ENCODE measurements at places on chromosomes 7 and 10.
A peak's percentile ranks its signal among the peaks of the same experiment; 100 is the strongest.

DNA sequence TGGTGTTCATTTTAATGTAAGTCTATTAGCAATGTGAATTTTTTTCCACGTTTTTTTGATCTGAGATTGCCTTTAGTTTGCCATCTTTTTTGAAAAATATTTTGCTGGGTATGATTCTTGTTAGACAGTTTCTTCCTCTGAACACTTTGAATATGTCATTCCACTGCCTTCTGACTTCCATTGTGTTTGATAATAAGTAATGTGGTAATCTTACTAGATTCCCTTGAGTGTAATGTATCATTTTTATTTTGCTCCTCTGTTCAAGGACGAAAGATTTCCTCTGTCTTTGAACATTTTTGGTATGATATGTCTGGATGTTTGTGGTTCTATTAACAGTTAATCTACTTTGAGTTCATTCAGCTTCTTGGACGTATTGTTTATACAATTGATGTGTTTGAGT lies 371.4 kb downstream of the SUGCT start:
- DNase-seq = no peak

- DNase-seq = no peak
Observed at GRCh38 chr10:62935022-62935421, 118.9 kb upstream of the EGR2 start.

GRCh38 chr7:30168835-30169573 lies 34.2 kb downstream of the MTURN start:
- DNase-seq = no peak

- DNase-seq = no peak
Observed at GRCh38 chr10:79103585-79103984, 34.8 kb downstream of the ZMIZ1 start.

DNA sequence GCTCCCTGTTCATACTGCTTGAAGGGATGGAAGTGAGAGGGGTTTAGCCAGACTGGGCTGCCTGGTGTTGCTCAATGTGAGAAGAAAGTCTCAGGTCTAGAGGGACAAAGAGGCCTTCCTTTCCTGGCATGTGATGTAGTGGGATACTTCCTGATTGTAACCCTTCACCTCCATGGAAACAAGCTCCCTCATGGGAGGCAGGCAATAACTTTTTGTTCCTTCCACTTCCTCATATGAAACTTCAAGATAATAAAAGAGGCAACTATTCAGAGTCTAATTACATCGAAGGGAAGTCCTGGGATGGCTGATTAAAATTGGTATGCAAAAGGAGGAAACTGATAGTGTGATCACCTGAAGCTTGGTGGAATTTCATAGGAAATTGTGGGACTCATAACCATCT lies 84.1 kb upstream of the ETV1 start:
- no peak for DNase-seq

DNA sequence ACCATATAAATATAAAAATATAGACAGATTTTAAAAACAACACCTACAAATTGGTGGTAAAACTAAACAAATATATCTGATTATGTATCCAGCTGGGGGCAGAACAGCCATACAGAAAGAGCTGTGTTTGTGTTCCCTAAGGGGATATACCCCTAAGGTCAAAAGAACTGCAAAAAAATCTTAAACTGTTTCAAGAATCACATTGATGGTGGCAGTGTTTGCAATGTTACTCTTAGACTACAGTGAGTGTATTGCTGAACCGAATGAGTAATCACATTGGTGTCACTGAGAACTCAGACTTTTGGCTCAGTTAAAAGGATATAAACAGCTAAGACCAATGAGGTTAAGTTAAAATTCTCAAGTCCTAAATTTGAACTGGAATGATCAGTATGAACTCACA lies 27.1 kb upstream of the PTPRN2 start:
- DNase-seq = no peak

DNA sequence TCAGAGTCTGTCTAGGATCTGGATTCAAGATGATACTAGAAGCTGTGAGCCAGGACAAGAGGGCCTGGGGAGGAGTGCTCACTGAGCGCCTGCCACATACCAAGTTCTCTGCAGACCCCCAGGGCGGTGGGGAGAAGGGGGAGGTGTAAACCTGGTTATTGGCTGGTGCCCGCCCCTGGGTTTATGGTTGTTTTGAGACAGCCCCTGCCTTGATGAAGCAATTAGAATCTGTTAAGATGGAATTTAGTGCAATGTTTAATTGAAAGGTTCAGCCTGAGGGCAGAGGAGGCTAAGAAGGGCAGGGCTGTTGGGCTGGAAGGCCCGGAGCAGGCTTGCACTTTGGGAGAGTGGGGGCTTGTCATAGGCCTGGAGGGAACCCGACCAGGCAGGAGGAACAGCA lies 42.7 kb downstream of the PRF1 start:
- no peak for DNase-seq

- no peak for DNase-seq
Observed at GRCh38 chr10:110524859-110525232, 27.1 kb downstream of the DUSP5 start.

GRCh38 chr10:604716-605631 lies 84.5 kb downstream of the DIP2C start:
- DNase-seq = no peak

GRCh38 chr10:86293396-86293791 lies 73.2 kb downstream of the GRID1 start:
- DNase-seq = no peak

DNA sequence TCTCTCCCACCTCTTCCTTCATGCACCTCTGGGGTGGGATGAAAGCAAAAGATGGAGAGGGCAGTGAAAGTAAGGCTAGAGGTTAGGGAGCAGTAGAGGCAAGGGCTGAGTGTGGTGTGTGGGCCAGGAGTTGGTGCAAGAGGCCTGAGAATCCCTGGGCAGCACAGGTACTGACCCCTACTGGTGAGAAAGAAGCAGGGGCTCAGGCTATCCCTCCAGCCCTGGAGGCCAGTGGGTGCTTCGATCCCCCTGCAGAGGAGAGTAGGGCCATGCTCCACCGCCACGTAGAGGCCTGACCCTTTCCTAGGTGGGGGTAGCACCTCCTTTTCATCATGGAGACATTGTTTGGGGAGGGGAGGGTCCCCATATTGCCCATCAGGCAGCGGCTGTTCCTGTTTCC lies 9.8 kb downstream of the CDHR1 start:
- no peak for DNase-seq

- DNase-seq = no peak
Observed at GRCh38 chr7:107111196-107111595, 57.6 kb upstream of the HBP1 start.

- peak; percentile 25 for DNase-seq
Observed at GRCh38 chr7:128933180-128933891, 4.4 kb upstream of the IRF5 start.

DNA sequence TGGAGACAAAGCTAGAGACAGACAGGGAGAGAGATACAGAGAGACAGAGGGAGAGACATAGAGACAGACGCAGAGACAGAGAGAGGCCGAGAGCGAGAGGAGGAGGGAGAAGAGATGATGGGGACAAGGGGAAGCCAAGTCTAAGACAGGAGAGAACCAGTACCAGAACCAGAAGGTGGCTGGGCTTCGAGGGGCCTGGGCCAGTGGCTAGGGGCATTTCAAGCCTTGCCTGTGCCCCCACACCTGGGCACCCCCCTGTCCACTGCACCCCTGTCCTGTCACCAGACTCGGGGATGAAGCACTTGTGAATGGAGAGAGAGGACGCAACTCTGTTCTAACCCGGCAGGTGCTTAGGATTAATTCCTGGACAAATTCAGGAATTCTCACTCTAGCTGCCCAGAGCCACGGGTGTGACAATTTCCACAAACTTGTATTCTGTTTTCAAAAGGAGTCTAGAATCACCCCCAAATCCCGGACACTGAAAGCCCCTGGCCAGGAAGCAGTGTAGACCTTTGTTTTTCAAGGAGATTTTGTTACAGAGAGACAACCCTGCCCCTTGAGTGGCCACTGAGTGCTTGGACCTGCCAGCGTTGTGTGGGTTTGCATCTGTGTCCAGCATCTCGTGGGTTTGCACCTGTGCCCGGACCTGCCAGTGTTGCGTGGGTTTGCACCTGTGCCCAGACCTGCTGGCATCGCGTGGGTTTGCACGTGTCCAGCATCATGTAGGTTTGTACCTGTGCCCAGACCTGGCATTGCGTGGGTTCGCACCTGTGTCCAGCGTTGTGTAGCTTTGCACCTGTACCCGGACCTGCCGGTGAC lies 157.3 kb downstream of the WDR37 start:
- no peak for DNase-seq

- no peak for DNase-seq
Observed at GRCh38 chr7:38207843-38208242, 29.8 kb downstream of the STARD3NL start.

DNA sequence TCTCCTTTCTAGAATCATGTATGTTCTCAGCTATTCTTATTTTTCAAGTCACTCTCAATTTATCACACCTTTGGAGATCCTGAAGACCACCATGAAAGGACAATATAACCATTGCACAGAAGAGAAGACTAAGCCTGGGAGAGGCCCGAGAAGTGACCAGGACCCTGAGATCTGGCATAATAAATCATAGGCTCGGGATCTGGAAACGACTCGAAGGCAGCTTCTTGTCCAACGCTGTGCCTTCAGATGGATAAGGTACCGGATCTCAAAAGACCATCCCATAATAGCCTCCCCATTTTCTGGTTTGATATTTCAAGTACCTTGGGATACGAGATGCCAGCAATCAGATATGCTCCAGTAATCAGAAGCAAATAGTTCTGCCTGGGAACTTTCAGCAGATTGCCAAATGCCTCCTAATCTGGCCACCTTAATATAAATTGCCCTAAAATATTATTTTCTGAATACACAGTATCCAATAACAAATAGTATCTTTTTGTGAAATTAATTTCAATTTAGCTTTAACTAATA lies 179.2 kb upstream of the ZMIZ1 start:
- no peak for DNase-seq

DNA sequence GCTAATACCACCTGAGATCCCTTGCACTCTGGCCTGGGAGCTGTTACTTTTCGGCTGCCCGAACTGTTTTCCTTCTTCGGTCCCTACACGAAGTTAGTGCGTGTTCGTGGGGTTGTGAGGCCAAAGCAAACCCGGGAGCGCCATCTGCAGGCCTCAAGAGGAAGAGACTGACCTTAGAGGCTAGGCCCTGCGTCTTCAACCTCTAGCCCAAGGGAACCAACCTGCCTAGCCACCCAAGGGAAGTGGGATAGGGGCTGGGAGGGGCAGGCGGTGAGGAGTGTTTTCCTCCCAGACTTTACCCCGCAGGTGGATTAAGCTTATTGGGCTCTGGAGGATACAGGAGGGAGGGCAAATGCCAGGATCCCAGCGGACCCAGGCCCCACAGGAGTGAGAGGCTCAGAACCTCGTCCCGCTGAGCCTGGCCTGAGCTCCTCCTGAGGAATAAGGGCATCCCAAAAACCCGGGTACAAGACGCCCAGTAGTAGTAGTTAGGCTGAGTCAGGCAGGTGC lies 1.7 kb upstream of the PAX2 start:
- DNase-seq = no peak

DNA sequence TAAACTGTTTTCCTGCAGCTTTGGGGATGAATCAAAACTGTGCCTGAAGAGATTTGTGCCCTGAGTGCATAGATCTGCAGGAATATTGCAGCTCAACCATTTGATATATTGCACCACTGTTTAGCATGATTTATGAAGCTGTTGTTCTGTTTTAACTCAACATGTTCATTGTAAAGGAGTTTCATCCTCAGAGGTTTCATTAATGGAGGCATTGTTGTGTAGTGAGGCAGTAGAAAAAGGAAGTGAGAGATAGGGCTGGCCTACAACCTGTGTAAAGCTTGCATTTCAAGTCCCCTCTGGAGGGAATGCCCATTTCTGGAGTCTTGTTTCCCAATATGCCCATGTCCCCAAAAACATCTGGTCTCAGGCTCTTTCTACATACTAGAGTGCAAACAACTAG lies 67.5 kb downstream of the DNAJC12 start:
- DNase-seq = no peak

DNA sequence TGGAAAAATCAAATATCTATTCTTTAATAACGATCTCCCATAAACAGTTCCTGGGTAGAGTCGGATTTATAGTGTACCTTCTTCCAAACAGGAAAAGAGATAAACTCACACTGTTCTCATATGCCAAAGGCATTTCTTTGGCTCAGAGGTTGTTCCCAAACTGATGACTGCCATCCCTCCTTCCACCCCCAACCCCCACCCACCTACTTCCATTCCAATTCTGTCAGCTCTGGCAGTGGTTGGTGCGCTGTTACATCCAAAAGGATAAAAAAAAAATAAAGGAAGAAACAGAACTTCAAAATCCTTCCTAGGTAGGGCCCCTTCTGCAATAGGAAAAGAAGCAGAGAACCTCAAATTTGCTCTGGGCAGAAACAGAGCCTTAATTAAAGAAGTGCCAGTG lies 104.7 kb downstream of the DGKI start:
- DNase-seq = no peak

- DNase-seq = no peak
Observed at GRCh38 chr10:101839002-101839401, 4.6 kb downstream of the KCNIP2 start.

DNA sequence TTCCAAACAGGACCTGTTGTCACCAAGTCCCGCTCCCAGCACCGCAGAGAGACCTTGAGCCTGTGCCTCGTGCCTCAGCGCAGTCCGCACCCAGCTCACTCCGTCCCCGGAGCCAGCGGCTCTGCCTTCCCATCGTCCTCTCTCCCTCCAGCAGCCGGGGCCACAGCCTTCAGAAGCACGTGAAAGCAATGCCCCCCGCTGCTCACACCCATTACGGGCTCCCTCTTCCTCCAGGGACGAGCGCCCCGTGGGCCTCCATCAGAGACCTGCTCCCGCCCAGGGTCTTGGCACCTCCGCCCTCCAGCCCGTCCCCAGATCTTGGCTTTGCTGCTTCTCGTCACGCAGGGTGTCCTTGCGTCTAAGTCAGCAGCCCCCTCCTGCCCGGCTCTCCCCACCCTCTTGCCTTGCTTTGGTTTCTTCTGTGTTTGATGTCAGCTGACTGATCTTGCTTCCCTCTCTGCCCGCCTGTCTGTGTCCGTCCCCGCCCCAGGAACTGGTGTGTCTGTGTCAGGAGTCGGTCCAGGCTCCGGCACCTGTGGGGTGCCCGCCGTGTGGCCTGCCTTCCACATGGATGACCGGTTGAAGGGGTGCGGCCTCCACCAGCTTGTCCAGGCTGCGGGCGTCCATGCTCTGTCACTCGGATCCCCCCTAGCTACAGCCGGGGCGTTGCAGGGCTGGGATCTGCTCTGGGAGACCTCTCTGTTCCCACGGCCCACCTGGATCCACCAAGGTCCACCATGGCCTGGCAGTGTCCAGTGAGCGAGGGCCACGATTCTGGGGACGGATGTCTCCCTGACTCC lies 61.9 kb downstream of the FOXL3 start:
- peak; percentile 27 for DNase-seq

DNA sequence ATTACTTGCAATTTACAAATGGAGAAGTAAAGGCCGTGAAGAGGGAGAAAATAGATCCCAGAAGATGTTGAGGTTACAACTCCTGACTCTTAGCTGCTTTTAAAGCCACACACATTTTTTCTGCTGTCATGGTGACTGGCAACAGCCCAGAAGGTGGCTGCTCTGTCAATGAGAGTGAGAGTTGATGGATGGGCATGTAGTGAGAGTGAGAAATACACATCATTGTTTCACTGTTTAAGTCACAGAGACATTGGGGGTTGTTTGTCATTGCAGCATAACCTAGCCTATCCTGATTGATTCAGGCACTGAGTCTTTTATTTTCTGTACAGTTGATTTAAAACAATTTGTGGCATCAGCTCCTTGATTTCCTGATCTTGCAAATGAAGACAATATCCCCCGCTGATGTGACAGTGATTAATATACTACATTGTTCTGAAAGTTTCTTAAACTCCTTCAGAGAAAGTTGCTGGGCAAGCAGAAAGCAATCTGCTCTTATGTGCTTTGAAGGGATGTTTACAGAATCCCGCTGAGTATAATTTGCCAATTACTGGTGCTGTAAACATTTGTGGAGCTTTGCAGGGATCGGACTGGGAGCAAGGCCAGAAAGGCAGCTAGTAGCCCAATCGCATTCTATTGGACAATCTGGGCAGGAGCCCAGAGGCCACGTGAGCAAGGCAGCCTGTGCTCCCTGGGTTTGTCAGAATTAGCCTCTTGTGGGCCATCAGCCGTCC lies 229.6 kb downstream of the PRPF18 start:
- DNase-seq = no peak
